Right renal cortex interstitium (tissue), 3 donors: ENCODE measurements at places on chromosomes 4 and X.

DNA sequence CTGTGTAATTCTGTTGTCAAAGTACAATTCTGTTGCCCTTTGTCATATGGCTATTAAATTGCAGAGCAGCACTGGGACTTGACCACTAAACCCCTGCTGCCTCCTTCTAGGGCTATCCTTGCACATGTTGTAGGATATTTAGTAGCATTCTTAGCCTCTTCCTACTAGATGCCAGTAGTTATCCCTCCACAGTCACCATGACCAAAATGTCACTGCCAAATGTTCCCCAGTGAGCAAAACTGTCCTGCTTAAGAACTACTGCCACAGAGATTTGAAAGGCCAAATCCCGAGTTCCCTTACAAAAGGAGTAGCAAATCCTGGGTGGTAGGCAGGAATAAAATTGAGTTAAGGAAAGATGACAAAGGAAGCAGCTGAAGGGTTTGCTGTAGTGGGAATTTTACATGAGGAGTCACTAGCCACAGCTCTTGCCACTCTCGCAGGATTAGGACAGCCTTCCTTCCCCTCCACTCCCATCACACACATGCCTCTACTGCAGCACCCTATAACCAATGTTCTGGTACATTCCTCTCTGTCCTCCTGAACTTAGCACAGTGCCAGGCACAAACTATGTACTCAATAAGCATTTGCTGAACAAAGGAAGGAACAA, 8.4 kb downstream of the APBB2 start:
- DNase-seq, result no peak

GRCh38 chr4:52714597-52715254, 36.5 kb downstream of the ERVMER34-1 start:
- no peak for DNase-seq

DNA sequence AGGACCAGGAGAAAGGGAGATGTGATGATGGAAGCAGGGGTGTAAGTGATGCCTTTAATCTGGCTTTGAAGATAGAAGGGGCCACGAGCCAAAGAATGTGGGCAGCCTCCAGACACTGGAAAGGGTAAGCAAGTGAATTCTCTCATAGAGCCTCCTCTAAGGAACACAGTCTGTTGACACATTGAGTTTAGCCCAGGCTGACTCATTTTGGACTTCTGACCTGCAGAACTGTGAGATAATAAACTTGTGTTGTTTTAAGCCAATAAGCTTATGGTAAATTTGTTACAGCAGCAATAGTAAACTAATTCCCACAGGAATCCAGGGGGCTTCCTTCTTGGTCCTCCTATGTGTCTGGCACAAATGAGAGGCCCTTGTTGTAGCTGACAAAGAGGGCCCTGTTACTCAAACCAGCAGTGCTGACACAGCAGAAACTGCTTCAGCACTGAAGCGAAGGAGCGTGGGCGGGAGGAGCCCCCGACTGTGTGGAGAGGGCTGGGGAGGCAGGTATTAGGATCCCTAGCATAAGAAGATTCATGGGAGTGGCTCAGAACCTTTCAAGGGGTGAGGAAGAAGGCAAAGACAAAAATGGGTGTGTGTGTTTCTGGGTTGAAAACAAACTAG, 268.7 kb downstream of the NR3C2 start:
- no peak for DNase-seq

DNA sequence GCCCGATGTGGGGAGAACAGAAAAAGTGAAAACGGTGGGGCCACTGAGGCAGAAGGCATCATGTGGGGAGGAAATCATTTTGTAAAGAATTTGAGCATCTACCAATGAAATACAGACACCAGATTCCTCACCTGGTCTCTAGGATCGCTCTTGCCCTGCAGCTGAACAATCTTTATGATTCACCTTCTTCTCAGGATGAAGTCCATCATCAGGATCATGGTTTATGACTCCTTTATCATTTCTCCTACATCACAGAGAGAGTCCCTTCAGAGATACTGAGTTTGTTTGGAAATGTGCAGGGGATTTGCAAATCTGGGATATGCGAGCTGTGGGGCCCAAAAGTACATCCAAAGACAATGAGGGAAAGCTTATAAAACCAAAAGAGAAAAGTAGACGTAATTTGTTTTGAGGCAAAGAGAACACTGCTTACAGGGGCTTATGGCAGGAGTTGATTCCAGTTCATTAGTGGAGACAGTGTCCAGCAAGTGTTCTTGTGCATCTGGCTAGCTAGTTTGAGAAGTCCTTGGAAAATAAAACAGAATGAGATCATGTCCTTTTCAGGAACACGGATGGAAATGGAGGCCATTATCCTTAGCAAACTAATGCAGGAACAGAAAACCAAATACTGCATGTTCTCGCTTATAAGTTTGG, 15.3 kb upstream of the ANXA5 start:
- no peak for DNase-seq

- no peak for DNase-seq
Observed at GRCh38 chr4:188955066-188955465, 815.8 kb downstream of the TRIML1 start.

DNA sequence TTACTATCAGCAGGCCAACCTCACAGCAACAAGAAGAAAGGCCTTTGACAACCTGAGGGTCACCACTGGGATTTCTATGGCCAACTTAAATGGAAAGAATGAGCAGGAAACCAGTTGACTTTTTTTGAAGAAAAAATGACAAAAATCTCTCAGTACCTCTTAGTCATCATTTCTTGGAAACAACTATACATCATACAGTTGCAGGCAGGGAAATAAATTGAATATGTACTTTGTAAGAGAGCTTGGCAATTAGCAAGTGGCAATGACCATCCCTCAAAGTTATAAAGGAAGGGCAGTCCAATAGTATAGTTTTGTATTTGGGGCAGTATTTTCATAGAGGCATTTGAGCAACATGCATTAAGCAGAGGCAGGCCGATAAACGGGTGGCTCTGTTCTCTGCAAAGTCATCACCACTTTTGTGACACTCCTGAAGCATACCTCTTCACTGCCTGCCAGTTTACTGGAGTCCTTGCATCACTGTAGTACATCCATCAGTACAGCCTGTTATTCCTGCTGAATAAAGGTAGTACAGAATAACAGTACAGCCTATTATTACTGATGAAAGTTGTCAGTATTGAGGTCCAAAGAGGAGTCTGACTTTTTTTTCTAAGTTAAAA, 83.3 kb upstream of the AMELX start:
- no peak for DNase-seq

GRCh38 chrX:10045327-10046000, 78.3 kb downstream of the CLDN34 start:
- DNase-seq, result no peak

DNA sequence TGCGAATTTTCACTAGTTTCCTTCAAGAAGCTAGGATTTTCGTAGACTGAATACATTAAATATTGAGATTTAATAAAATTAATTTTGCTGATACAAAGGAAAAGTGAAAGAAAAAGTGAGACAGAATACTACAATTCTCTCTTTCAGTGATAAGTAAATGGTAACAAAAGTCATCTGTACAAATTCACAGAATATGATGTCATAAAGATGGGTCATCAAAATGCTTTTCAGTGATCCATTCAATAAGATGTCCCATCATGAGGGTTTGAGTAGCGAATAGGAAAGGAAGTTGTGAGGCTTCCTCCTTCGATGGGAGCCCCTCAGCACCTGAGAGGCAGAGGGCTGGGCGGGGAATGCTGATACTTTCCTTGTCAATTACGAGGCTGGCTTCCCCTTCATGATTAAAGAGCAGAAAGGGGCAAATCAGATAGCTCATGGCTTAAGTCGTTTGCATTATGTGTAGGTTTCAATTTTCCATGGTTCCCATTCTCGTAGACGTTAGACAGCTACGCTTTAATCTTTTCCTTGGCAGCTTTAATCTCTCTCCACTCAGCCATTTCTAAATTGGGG, 108.8 kb upstream of the SORBS2 start:
- DNase-seq, result no peak

- DNase-seq, result no peak
Observed at GRCh38 chr4:157907226-157907946, 265.4 kb downstream of the GASK1B start.

DNA sequence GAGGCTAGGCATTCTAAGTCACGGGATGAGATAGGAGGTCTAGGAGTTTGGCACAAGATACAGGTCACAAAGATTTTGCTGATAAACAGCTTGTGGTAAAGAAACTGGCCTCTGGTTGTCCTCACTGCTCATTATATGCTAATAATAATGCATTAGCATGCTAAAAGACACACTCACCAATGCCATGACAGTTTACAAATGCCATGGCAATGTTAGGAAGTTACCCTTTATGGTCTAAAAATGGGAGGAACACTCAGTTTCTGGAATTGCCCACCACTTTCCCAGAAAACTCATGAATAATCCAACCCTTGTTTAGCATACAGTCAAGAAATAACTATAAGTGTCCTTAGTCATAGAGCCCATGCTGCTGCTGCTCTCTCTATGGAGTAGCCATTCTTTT, 286.9 kb downstream of the ZNF674 start:
- DNase-seq, result no peak

GRCh38 chr4:190015538-190016368, 11.3 kb downstream of the FRG2 start:
- no peak for DNase-seq

DNA sequence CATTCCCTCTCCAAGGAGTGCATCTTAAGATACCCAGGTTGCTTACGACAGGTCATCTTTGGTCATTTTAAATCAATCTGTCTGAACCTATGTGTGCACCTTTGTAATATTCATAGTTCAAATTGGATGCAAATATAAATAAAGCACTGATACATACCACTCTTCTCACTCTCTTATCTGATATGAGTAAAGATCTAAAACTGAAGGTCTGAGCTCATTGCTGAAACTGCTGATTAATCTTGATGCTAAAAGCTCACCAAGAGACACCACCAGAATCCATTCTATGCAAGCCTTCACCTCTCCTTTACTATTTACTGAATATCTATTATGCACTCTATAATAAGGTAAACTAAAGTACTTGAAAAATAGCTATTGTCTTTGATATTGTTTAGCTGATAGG, 16.6 kb downstream of the HSD17B13 start:
- no peak for DNase-seq

- no peak for DNase-seq
Observed at GRCh38 chr4:186633844-186634243, 78.5 kb upstream of the MTNR1A start.

DNA sequence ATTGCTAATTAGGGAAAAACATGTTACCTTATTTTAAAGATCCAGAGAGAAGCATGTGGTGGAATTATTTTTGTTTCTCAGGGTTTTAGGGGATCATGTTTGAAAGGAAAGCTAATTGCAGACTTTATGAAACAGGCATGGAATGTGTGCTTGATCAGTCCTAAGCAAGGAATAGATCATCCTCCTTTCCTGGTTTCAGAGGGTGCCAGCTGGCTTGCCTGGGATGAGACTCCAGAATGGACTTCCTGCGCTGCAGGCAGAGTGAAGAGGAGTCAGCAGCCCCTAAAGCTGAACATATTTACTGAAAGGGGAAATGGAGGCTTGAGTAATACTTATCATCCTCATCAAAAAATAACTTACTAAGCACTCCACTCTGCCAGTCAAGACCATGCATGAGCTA, 13.3 kb downstream of the FGF5 start:
- DNase-seq, result no peak
